RCC 7860 (cell line): ENCODE measurements at places on chromosomes 13 and 19.
A peak's percentile ranks its signal among the peaks of the same experiment; 100 is the strongest.

DNA sequence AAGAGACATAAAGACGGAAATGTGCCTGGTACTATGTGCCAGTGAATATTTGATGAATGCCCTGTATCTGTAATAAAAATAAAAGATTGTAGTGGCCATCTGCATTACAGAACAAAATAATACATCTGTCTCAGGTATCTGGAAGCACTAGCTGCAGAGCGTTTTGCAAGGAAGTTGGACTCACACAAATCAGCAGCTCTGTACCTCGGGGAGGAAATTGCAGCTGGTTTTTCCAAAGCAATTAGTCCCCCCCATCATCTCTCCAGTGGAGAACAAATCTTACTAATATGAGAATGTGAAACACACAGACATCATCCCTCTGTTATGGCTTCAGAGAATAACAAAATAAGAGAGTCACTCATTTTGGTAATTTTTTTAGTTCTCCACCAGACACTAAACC, 245.3 kb downstream of the ITGBL1 start:
- DNase-seq, result no peak

- no peak for DNase-seq
Measured at GRCh38 chr19:1065606-1066109, 1.3 kb upstream of the ARHGAP45 start.

DNA sequence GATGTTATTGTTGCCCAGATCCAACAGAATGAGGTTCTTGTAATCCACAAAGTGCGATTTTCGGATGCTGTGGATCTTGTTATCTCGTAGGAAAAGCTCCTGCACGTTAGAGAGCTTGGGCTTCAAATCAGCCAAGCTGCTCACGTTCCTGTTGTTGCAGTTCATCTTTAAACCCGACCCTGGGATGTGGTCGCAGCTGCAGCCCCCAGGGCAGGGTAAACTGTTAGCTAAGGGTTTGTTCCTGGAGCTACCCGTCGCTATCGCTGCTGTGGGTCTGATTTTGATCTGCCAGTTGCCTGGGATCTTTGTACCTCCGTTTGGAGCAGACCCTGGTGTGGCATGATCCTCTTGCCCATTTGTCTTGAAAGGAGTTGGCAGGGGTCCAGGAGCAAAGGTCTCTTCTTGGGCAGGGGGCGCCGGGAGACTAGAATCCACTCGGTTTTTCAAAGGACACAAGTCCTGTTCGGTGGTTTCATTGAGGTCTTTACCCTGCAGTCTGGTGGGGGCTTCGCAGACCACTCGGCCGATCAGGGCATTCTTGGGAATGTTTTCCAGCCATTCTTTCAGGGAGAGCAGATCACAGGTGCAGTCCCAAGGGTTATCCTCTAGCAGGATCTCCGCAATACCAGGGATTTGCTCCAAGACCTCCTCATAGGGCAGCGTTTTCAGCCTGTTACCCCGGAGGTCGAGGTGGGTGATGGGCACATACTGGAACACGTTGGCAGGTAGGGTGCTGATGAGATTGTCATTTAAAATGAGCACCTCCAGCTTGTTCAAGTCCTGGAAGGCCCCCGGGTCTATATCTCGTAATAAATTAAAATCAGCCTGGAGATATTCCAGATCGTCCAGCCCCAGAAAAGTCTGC, 1.8 kb downstream of the SLITRK1 start:
- DNase-seq, result no peak

GRCh38 chr19:52936151-52936953, 13.1 kb upstream of the ZNF888 start:
- peak; percentile 51 for DNase-seq

DNA sequence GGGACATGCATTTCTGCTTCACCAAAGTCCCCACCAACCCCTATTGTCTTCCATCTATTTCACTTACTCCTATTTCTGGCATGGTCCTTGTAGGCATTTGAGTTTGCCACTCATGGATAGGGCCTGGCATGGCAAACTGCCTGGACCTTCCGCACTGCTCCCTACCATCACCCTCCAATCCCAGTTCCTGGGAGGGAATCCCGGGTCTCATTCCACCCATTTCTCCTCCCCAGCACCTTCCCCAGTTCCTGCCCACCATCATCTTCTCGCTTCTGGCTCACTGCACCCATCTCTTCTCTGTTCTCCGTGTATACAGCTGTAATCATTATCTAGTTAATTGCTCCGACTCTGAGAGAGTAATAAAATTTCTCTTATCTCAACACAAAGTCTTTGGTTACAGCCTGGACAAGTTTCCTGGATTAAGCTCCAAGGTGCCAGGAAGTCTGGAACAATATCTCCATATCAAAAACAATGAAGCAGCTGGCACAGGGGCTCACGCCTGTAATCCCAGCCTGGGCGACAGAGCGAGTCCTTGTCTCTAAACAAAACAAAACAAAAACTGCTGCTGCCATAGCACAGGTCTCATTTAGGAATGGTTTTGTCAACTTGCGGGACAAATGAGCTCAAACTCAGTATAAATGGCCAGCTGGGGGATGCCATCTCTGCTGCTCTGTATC, 17.0 kb upstream of the COX7A1 start:
- DNase-seq, result no peak

DNA sequence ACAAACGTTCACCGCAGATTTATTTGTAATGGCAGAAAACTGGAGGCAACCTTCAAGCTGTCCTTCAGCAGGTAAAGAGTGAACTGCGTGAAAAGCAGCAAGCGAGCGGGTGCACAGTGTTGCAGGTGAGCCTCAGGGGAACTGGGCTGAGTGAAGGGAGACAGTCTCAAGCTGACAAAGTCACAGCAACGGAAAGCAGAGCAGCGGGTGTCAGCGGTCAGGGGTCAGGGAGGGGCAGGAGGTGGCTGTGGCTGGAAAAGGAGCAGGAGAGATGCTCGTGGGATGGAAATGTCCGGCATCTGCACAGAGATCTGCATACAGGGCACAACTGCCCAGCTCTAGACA, 8.5 kb upstream of the RASA3 start:
- no peak for DNase-seq

GRCh38 chr13:107461751-107462150, 753.6 kb downstream of the LIG4 start:
- DNase-seq, result no peak

- no peak for DNase-seq
Measured at GRCh38 chr19:32206065-32206464, 139.3 kb upstream of the ZNF507 start.
